PC-3 (cell line): ENCODE measurements at places on chromosomes 1 and 21. TPM values are rescaled to one million over a fixed set of nuclear protein-coding genes. Genes with fewer than 3 reads are reported as not detected.

The LRRC39 gene
- total RNA-seq, result 0.84 and 0.86 TPM in 2 replicates

The BROX gene
- 60.7 and 68.4 TPM in 2 replicates for total RNA-seq

The LCE6A gene
- total RNA-seq, result not detected in 2 replicates

The EFNA1 gene
- 29.4 and 49.9 TPM in 2 replicates for total RNA-seq

The RIPPLY3 gene
- total RNA-seq, result 10.0 and 11.4 TPM in 2 replicates

The MYOM3 gene
- 0.04 and 0.12 TPM in 2 replicates for total RNA-seq

The PYHIN1 gene
- total RNA-seq, result not detected in 2 replicates

The ZNF695 gene
- 14.7 and 15.8 TPM in 2 replicates for total RNA-seq

The G0S2 gene
- total RNA-seq, result 620 and 723 TPM in 2 replicates

The KRTAP13-2 gene
- not detected in 2 replicates for total RNA-seq

The ATP6V1G3 gene
- total RNA-seq, result not detected in 2 replicates

The LYST gene
- total RNA-seq, result 4.8 and 5.0 TPM in 2 replicates

The BTBD8 gene
- total RNA-seq, result 2.1 and 3.9 TPM in 2 replicates

The AMPD1 gene
- not detected in 2 replicates for total RNA-seq

The LCE3C gene
- total RNA-seq, result not detected in 2 replicates

The LCE3E gene
- not detected in 2 replicates for total RNA-seq

The CDC7 gene
- total RNA-seq, result 10.0 and 11.1 TPM in 2 replicates

The LENEP gene
- total RNA-seq, result not detected in 2 replicates

The OR10R2 gene
- not detected in 2 replicates for total RNA-seq

The TTC22 gene
- 21.8 and 31.3 TPM in 2 replicates for total RNA-seq

The SLAMF7 gene
- total RNA-seq, result 0.15 and 0.46 TPM in 2 replicates

The EFNA3 gene
- 16.2 and 23.5 TPM in 2 replicates for total RNA-seq

The PTPN22 gene
- 0.04 and 0.17 TPM in 2 replicates for total RNA-seq

The TRAF5 gene
- 5.1 and 12.2 TPM in 2 replicates for total RNA-seq

The TEDDM1 gene
- not detected in 2 replicates for total RNA-seq

The FMO2 gene
- total RNA-seq, result not detected in 2 replicates
